SK-MEL-5 (cell line): ENCODE measurements at places on chromosomes 6 and 20. TPM values are rescaled to one million over a fixed set of nuclear protein-coding genes. Genes with fewer than 3 reads are reported as not detected.

TCEA2 gene
- 6.8 and 9.8 TPM in 2 replicates for total RNA-seq

RFX6 gene
- total RNA-seq = 0.08 TPM in 1 of 2 replicates, not detected in the other

GRM1 gene
- 0.13 and 0.26 TPM in 2 replicates for total RNA-seq

TMEM217 gene
- 0.11 and 0.40 TPM in 2 replicates for total RNA-seq

CYP21A2 gene
- not detected in 2 replicates for total RNA-seq

CLVS2 gene
- total RNA-seq = not detected in 2 replicates

GJA10 gene
- not detected in 2 replicates for total RNA-seq

KCNQ2 gene
- total RNA-seq = 4.3 and 6.2 TPM in 2 replicates

PCK1 gene
- total RNA-seq = 0.32 TPM in 1 of 2 replicates, not detected in the other

TOX2 gene
- 0.37 and 0.51 TPM in 2 replicates for total RNA-seq

C6orf52 gene
- 0.63 and 0.85 TPM in 2 replicates for total RNA-seq

TAAR9 gene
- not detected in 2 replicates for total RNA-seq

ELOVL4 gene
- total RNA-seq = 4.3 and 4.7 TPM in 2 replicates

ULBP1 gene
- not detected in 2 replicates for total RNA-seq

HDGFL1 gene
- total RNA-seq = not detected in 2 replicates

DNA sequence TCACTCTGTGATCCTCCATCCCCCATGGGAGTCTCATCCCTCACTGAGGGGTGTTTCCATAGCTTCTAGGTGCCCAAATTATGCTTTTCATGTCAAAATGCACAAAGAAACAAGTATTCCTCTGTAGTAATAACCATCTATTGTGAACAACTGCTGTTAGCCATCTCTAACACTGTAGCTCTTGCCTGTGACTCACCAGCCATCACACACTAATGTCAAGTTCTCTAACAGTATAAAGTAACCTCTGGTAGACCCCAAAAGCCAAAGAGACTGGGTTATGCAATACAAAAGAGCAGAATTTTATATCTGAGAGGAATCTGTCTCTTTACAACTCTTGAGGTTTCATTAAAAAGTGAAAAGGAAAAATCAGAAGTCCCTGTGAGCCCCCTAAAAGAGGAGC is 25.4 kb upstream of the IYD start:
- DNase-seq = no peak

DNA sequence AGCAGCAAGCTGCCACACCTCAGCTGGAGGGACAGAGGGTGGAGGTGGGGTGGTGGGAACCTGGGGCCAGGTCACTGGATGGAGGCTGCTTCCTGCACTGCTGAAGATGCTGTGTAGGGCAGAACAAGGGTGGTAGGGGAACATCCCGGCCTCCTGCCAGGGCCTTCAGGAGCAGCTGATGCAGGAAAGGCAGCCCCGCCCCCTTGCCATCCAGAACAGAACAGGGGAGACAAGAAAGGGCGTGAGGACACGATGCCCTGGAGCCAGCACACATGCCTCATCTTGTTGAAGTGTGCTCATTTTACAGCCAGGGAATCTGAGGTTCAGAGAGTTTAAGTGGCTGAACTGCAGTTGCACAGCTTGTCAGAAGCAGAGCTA is 43.1 kb upstream of the PHACTR3 start:
- no peak for DNase-seq

DNA sequence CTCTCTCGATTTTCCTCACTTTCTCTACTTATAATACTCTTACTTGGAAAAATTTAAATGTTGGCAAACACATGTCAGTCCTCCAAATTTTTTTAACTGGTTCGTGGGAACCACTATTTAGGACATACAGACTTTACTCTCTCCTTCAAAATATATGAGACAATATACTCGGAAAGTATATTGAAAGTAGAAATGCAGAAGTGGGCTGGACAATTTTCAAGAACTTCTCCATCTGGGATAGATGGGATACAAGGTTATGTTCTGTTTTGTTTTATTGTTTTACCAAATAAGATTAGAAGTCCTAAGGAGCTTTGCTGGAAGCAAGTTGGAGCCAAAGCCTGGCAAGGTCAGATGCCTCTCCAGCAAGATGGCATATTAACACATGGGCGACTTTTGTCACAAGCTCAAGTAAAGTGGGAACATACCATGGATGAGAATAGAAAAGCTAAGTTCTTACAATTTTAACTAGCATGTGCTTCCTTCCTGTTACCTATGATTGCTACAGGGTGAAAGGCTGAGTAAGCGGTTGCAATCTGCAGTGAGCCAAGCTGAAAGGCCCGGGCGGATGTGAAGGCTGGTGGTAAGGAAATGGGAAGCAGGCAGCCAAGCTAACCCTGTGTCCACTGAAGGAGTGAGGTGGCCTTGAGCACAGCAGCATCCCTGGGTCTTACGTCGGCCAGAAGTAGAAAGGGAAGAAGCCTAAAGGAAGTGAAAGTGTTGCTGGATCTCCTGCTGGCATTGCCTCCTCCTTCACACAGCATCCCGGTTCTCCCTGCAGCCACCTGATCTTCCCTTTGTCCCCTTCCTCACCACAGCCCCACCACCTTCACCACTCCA is 7.1 kb downstream of the MAP3K5 start:
- no peak for DNase-seq

GRCh38 chr6:129233458-129234134 is 350.7 kb downstream of the LAMA2 start:
- DNase-seq = no peak

GRCh38 chr6:1711136-1711535 is 101.4 kb downstream of the FOXC1 start:
- DNase-seq = no peak

GRCh38 chr6:13666194-13667105 is 45.2 kb downstream of the RANBP9 start:
- no peak for DNase-seq

DNA sequence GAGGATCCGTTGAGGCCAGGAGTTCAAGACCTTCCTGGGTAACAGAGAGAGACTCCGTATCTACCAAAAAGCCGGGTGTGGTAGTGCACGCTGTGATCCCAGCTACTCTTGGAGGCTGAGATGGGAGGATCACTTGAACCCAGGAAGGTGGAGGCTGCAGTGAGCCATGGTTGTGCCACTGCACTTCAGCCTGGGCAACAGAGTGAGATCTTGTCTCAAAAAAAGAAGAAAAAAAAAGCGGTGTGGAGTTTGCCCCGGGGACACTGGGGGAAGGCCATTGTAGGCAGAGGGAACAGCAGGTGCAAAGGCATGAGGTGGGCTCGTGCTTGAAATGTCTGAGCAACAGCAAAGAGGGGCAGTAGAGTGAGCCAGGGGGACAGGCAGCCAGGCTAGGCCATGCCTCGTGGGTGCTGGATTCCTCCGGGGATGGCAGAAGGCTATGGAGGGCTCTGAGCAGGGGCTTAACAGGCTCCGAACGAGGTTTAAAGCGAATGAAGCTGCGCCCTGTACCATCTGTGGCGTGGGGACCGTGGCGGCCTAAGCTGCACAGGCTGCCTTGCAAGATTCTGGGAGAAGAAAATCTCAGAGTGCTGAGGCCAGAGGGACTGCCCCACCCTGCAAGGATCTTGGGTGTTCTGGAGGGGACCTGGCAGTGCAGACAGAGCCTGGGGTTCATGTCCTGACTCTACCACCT is 36.9 kb upstream of the NOL4L start:
- no peak for DNase-seq

GRCh38 chr6:113445201-113445600 is 411.9 kb upstream of the MARCKS start:
- no peak for DNase-seq

- DNase-seq = no peak
These were observed 9.4 kb downstream of the CDK5RAP1 start for GRCh38 chr20:33391722-33392415.

DNA sequence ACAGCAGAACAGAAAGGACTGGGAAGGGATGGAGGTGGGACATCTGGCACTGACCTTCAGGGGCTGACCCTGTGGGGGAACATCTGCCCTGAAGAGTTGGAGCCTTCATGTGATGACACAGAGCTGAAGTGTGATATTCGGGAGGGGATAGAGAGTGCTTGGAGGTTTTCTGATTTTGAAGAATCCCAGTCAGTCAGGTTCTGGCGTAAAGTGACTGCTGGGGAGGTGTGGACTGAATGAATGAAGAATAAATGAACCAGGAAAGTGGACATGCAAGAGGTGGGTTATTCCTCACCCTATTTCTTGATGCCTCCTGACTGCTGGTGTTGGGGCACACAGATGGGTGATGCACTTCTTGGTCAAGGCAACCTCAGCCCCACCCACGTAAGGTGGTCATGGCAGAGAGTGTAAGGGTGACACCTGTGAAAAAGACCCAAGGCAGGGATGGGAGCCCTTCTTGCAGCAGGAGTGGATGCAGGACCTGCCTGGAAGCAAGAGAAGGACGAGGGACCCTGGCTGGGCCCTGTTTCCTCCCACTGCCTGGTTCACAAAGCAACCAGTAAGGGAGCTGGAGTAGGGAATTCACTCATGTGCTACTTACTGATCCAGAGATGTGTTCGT is 13.1 kb downstream of the MICA start:
- no peak for DNase-seq

- no peak for DNase-seq
These were observed 46.7 kb downstream of the GJA1 start for GRCh38 chr6:121482004-121482693.

GRCh38 chr6:108565091-108565766 is 4.5 kb downstream of the FOXO3 start:
- DNase-seq = no peak

DNA sequence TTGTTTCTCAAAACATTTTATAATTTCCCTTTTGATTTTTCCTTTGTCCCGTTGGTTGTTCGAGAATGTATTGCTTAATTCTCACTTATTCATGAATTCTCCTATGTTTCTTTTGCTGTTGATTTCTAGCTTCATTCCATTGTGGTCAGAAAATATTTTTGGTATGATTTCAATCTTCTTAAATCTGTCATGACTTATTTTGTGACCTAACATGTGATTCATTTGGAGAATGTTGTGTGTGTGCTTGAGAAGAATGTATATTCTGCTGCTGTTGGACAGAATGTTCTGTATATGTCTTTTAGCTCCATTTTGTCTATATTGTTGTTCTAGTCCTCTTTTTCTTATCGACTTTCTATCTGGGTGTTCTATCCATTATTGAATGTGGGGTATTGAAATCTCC is 286.2 kb upstream of the RNF217 start:
- DNase-seq = no peak

- no peak for DNase-seq
These were observed 56.2 kb upstream of the NHSL1 start for GRCh38 chr6:138555421-138555988.

DNA sequence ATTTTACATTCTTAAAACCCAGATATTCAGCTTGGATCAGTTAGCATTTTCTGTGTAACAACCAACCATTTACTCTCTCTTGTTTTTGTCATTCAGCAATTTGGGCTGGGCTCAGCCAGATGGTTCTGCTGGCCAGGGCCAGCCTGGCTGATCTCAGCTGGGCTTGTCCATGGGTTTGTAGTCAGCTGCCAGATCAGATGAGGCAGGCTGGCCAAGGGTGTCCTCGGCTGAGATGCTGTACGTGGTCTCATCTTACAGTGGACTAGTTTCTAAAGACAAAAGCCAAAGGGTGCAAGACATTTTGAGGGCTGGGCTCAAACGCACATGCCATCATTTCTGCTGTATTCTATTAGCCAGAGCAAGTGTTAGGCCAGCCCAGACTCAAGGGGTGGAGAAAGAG is 16.0 kb upstream of the FAM210B start:
- no peak for DNase-seq

DNA sequence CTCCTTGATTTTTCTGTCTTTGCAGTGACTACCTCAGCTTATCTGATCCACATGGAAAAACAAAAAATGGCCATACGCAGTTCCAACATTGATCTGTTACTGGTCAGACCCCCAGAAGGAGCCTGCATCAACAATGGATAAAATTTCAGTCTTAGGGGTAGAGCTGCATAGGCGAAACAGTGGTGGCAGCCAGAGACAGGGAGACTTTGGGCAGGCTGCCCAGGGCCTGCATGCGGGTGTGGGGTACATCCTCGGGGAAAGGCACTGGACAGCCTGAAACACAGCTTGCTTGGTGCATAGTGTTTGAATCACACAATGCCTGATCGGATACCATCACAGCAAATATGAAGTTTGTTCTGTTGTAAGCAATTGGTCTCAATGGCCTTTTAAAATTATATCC is 847.8 kb downstream of the QKI start:
- DNase-seq = no peak

- no peak for DNase-seq
These were observed 37.9 kb downstream of the ATXN1 start for GRCh38 chr6:16723402-16723801.

- DNase-seq = no peak
These were observed 406.7 kb downstream of the LMBRD1 start for GRCh38 chr6:69390125-69390524.

- no peak for DNase-seq
These were observed 18.2 kb downstream of the NUP153 start for GRCh38 chr6:17688481-17688880.

DNA sequence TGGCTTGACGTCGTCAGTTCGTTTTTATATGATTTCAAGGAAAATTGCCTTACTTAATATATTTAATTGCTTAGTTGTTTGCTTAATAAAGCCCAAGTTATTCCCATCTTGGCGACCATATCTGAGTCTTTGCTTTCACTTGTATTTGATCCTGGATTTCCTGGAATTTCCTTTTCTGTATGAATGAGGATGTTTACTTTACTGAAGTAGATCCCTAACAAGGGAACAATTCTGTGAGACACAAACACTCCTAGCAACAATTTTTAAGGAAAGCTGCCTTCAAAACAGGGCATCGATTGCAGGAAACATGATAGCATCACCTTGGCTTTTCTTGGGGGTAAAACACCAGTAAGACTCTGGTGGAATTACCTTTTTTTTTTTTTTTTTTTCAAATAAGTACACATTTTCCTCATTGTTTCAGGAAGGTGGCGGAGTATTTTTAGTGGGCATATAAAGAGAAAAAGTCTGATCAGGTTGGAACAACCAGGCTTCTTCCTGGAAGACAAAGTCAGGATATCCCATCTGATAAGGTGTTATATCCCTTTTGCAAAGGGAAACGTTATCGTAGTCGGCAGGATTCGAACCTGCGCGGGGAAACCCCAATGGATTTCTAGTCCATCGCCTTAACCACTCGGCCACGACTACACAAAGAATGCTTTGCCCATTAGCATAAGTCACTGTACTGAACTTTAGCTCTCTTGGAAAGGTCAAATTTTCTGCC is 68.5 kb upstream of the ZNF184 start:
- DNase-seq = peak; percentile 87

GRCh38 chr6:149492798-149493343 is 8.1 kb upstream of the ZC3H12D start:
- DNase-seq = no peak

- DNase-seq = no peak
These were observed 91.7 kb downstream of the YTHDF1 start for GRCh38 chr20:63124092-63124781.

DNA sequence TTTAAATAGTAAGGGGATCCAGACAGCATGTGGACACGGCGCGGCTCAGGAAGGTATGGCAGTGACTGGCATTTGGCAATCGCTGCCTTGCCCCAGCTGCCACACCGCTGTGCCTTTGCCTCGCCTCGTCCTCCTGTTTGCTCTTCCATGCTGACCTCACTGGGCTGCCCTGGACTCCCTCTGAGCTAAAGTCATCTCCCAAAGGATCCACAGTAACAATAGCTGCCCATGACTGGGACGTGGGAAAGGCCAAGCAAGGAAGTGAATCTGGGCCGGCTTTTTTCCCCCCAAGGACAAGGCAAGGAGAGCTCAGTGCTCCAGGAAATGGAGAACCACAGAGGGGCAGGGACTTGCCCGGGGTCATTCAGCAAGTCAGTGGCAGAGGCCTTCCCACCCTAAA is 48.1 kb downstream of the JPH2 start:
- DNase-seq = no peak

- no peak for DNase-seq
These were observed 5.1 kb downstream of the HLA-E start for GRCh38 chr6:30494291-30494861.

GRCh38 chr6:153131037-153131981 is at the start of gene RGS17:
Gene RGS17, minus strand, starts transcription at chr6:153131282. Its CDS starts 87,264 bp downstream, at chr6:153044018.
- DNase-seq = peak; percentile 63
